ENCODE measurements at places on chromosomes 1 and 21.
A peak's percentile ranks its signal among the peaks of the same experiment; 100 is the strongest.

DNA sequence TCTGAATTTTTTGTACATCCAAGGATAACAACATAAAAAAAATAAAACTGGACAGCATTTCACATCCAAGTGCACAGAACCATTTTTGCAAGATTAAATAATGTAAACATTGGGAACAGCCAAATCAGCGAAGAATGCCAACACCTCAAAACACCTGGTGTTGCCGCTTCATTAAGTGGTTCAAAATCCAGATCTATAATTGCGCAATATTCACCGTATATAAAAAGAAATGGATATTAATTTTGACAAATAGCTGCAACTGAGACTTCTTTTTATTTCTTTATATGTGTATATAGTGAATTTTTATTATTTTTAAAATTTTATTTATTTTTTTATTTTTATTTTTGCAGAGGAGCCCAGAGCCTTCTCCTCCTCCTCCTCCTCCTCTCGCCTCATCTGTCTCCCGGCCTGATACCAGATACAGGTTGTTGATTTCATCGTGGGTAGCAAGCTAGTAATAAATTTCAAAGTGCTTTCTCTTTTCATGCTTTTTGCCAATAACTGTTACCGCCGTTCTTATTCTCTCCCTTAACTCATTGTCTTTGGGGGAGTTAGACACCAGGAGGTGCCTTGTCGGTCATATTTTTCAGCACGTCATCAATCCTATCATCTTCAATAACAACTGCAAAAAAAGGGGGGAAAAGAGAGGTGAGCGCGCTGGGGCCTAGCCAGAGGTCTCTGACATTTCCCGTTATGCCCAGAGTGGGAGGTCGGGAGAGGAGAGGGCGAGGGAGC lies 2.7 kb downstream of the CAMK2N1 start:
- H3K4me3 ChIP-seq = no peak overlapping the region
- no peaks in the 10 kb centered on the region for H3K36me3 ChIP-seq
- no peak for DNase-seq
- peaks cover 57% of the 10 kb centered on the region for H3K27me3 ChIP-seq
- H3K4me1 ChIP-seq = peaks cover 14% of the 10 kb centered on the region
- no peak overlapping the region for H3K27ac ChIP-seq

- H3K27ac ChIP-seq = no peak overlapping the region
- H3K4me1 ChIP-seq = no peaks in the 10 kb centered on the region
- no peak for DNase-seq
- H3K36me3 ChIP-seq = no peaks in the 10 kb centered on the region
These were observed 26.3 kb upstream of the ST6GALNAC3 start for GRCh38 chr1:76048219-76048618.

DNA sequence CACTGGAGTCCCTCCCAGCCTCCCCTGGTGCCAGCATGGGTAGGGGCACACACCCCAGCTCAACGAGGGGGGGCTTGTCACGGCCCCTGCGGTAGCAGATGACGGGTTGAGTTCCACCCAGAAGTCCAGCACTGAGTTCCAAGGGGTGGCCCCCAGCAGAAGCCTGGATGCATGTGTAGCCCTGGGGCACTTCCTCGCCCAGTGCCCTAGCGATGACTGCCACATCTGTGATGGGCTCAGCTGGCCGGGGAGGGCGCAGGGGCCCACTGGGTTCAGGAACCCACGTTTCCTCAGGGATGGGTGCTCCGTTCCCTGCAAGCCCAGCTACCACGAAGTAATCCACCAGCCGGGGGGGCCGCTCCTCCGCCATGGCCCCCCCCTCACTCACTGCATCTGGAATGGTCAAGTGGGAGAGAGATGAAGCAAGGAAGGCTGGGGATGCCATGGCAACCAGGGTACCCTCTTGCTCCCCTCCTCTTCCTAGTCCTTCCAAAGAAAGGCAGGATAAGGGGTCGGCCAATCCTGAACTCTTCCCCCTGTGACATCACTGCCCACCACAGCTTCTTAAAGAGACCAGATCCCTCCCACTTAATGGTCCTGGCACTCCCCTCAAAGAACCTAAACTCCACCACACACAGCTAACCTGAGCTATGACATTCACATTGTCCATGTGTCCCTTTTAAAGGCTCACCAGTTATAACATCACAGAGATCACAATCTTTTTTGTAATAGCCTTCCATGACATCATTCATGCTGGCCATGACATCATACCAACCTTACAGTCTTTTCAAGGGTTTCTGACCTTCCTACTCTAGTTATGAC lies 2.3 kb downstream of the DENND4B start:
- peak overlapping the region; percentile 92 for H3K4me3 ChIP-seq
- no peaks in the 10 kb centered on the region for H3K27me3 ChIP-seq
- H3K4me1 ChIP-seq = peaks cover 25% of the 10 kb centered on the region
- H3K36me3 ChIP-seq = peaks cover 34% of the 10 kb centered on the region

DNA sequence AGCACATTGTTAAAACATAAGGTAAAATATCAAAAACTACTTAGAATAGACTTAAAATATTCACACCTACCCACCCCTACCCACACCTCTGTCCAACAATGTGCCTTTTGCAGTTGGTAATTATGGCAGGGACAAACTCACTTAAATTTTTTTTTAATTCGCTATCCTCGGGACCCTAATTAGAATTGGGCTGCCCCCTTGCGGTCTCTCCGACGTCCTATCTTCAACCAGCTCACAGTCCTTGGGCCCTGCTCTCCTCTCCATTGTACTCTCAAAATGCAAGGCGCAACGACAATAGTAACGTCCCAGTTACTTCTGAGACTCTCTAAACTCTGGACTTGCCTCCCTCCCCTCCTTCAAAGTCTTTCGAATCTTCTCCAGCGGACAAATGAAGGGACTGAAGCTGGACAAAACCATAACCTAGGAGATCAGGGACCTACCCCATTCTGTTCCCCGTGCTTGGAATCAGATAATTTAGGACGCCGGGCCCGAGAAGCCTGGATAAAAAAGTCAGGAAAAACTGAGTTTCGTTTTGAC lies 1.1 kb upstream of the CIART start:
- no peaks in the 10 kb centered on the region for H3K27me3 ChIP-seq
- H3K36me3 ChIP-seq = no peaks in the 10 kb centered on the region
- peak; percentile 74 for DNase-seq
- H3K4me1 ChIP-seq = peaks cover 27% of the 10 kb centered on the region

DNA sequence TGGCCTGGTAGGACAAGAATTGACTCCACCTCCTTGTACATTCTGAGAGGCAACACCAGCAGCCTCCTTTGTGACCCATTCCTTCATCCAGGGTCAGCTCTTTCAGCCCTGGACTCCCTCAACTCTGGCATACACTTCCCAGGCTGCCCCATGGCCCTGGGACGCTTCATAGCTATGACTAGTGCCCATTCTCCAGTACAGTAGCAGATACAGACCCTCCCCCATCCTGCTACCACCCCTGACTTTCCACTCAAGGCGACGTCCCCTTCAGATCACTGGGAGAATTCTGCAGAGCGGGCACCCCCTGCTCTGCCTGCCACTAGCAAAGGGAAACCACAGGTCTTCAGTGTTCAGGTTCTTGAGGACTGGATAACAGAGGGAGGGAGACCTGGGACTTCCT lies 99.7 kb upstream of the HMGB4 start:
- no peak for DNase-seq
- no peak overlapping the region for H3K27ac ChIP-seq
- peaks cover 1% of the 10 kb centered on the region for H3K27me3 ChIP-seq
- no peaks in the 10 kb centered on the region for H3K4me1 ChIP-seq

DNA sequence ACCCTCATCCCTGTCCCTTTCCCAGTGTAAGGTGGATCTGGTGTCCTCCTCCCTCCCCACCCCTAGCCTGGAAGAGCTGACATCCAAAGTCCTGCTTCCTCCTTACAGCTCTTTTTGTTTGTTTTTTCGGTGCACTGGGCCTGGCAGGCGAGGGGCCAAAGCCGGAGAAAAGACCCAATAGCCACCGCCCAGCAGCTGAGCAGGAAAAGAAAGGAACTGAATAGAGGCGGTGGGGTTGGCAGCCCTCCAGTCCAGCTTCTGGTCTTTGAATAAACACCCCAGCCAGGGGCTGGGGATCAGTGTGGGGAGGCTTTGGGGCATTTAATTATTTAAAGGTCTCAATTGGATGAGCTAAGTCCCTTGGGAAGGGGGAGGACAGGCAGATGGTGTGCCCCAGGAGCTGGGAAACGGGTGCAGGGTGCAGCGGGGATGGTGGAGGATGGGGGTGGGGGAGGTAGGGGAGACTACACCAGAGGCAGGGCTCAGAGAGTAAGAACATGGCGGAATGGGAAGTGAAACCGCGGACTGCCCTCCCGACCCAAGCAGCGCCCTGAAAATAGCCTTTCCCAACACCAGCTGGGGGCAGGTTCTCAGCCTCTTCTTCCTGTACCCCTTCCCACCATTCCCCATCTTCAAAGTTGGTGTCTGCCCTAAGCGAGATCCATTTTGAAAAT lies 20.2 kb downstream of the BTG2 start:
- no peaks in the 10 kb centered on the region for H3K27me3 ChIP-seq
- H3K36me3 ChIP-seq = no peaks in the 10 kb centered on the region
- H3K4me1 ChIP-seq = peaks cover 70% of the 10 kb centered on the region
- peak overlapping the region; percentile 80 for H3K27ac ChIP-seq
